ENCODE measurements at places on chromosomes 7 and 10.

GRCh38 chr10:42638821-42639270, 476 bp upstream of the ZNF33B start:
- DNase-seq = no peak

GRCh38 chr7:36600869-36601530, 123.3 kb downstream of the AOAH start:
- DNase-seq = no peak

DNA sequence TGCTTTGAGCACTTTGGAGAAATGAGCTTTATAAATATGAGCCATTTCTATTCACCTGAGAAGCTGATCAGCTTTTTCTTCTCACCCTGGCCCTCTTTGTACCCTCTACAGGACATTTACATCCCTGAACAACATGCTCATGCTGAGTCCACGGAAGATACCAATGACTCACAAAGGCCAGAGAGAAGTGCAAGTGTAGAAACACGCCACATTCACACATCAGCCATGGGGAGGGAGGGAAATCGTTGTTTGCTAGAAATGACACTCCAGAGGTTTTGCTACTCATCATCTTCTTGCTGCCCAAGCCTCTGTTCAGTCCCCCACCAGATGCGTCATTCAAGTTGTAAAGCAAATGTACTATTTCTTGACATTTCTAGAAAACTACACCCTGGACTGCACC, 2.8 kb upstream of the UCN3 start:
- DNase-seq = no peak

DNA sequence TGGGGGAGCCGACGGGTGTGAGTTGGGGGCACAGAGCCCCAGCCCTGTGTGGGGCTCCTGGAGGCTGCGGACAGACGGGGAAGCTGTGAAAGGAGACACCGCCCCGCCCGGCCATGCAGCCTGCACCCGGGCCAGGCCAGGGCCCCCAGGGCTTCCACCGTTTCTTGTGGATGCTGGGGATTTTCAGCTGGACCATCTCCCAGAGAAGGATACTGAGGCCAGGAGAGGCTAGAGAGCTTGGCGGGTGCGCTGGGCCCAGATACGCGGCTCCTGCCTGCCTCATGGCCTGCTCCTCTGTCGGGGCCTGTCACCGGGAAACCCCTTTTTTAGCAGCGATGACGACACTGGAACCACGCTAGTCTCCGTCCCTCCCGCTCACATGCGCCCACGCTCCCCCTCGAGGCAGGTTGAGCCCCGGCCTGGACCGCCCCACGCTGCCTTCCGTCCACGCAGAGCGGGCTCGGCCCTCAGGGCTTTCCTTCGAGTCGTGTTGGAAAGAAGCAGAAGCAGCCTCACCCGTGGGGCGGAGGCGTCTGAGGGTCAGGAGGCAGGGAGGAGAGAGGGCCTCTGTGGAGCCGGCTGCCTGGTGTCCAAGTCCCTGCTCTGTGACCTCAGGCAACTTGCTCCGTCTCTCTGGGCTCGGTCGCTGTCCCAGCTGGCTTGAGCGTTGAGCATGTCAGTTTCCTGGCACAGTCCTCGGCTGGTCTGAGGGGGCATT, 11.7 kb downstream of the TMEM184A start:
- no peak for DNase-seq

DNA sequence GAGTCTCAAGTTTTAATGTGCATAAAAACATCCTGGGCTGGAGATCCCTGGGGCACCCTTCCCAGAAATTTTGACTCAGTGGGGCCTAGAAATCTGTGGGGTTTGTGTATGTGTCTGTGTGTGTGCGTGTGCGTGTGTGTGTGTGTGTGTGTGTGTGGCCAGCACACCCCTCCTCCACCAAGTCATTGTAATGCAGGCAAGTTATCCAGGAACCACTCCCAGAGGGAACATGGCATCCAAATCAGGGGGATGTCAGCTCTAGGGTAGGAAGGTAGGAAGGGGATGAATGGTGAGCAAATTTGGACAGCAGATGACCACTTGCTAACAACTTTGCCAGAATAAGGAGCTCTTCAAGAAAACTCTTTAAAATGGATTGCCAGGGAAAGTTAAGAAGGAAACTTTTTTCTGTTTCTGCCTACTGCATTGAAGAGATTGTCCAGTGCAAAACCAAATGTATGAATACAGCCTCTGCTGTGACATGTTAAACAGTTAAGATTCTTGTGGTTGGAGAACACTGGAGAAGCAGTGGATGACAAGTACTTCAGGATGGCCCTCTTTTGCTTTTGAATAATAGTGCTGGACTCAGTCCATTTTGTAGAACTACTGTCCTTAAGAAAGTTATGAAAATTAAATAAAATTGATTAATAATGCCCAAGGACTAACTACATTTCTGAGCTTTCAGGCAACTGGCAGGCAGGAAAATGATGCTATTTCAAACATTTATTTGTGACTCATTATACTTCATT, 12.3 kb downstream of the STAMBPL1 start:
- DNase-seq = no peak

DNA sequence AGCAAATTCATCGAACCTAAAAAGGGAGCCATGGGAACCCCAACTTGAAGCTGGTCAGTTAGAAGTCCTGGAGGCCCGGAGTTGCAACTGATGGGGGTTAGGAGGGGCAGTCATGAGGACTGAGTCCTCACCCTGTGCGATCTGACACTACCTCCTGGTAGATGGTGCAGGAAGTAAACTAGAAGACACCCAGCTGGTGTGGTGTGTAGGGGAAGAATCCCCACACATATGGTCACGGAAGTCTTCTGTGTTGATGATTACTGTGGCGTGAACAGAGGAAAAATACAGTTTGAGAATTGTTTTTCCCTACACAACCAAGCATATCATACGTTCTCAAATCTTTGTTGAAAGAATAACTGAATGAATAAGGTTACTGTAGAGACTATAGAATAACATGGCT, 164.6 kb upstream of the KCTD7 start:
- DNase-seq = no peak

- no peak for DNase-seq
Measured at GRCh38 chr7:51802718-51803117, 486.1 kb upstream of the COBL start.

DNA sequence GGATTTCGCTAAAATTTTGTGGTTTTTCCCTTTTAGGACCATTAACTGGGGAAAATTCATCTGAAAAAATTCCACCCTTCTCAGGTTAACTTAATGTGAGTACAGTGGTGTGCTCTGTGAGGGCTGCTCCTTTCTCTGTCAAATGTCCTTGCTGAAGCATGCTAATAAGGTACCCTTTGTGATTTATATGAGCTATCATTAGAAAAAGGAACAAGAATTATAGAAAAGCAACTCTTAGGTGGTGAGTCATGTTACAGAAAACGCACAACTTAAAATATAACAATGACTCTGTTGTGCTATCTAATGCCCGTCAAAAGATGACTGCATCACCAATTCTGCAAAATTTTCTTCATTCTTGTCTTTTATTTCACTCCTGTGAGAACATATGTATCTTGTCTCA, 162.0 kb upstream of the MAGI2 start:
- DNase-seq = no peak

DNA sequence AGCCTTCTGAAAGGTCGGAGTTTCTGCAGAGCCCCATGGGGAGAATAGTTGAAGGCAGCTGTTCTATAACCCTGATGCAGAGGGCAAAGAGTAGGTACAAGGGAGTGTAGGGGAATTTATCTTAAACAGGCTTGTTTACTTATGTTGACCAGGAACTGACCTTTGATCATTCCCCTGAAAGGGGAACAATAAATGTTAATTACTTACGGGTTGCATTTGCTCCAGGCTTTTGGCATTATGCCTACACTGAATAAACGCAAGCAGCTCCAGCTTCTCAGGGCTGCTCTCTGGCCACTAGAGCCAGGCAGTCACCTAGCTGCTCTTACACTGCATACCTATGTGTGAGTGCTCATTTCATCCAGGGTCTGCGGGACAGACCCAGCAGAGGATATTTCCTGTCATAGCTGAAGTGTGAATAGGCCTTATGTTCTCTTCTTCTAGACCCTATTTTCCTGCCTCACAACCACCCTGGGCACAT, 26.9 kb upstream of the ABCA13 start:
- DNase-seq = no peak

GRCh38 chr7:83532219-83532618, 116.7 kb downstream of the SEMA3E start:
- no peak for DNase-seq
